ENCODE measurements at places on chromosomes 4 and X.

DNA sequence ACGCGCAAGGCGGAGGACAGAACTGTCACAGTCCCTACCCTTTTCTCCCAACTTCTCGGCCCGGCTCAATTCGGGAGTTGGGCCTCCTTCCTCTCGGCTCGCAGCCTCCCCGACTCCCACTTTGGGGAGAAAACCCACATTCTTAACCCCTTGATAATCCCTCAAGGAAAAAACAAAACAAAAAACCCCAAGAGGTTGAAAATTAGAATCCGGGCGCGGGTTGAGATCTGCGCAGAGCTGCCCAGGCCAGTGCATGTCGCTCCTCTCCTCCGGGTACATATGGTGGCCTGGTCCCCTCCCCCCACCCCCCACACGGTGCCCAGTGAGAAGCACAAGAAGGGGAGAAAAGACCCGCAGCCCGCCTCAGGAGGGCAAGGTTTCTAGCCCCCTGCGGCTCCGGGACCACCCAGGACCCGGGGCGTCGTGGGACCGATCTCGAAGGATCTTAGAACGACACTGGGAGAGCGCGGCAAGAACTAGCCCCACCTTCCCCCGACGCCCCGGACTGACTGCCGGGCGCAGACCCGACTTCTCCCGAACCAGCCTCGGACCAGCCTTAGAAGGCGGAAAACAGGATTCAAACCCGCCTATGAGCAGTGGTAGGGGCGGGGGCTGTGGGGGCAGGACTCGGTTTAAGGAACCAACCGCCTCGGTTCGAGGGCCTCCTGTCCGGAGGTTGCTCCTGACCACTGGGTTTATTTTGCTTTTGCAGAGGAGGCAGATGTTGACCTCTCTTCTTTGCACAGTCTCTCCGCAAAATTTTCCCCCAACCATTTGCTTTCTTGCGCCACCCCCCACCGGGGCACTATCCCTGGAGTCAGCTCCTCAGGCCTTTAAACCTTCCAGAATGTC, 2.5 kb upstream of the PDGFRA start:
- DNase-seq: no peak

- DNase-seq: no peak
Observed at GRCh38 chr4:107265859-107266258, 229.7 kb upstream of the DKK2 start.

DNA sequence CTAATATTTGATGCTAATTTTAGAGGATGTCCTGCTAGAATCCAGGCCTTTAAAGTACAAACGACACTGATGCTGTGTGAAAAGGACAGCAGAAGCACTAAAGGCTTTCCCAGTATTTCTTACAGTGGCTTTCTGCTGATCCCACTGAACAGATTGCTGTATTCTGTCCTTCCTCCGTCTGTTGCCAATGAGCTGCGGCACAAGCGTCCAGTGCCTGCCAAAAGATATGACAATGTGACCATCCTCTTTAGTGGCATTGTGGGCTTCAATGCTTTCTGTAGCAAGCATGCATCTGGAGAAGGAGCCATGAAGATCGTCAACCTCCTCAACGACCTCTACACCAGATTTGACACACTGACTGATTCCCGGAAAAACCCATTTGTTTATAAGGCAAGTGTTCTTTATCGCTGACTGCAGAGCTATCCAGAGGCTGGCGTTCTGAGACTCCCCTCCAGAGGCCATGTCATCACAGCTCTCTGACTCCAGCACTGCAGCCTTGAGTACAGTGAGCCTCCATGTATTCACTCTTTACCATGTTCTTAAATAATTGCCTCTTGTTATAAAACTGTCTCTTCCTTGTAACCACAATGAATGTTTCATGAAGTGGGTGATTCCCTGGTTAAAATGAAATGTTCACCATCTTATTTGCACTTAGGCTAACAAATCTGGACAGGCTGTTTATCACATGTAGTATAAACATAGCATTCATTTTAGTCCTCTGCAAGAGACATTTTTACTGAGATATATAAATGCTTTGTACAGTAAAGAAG, 43.6 kb downstream of the GUCY1B1 start:
- no peak for DNase-seq

GRCh38 chrX:71609095-71609750, 9.1 kb downstream of the CXCR3 start:
- DNase-seq: no peak

DNA sequence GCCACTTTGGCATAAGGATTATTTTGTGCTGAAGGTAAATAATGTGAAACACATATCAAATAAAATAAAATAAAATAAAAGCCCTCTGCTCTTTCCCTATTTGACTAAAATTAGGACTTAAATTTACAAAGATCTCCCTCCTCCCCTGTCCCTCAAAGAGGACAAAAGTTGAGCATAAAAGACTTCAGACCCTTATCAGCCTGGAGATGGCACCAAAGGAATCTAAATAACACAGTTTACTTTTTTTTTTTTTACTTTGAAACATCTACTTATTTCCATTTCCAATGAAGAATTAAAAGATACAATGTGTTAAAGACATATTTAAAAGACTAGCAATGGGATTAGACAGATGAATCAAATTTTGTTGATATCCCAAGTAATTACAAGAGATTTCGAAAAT, 89.7 kb downstream of the EPHA5 start:
- DNase-seq: no peak

GRCh38 chr4:108425988-108426387, 194.4 kb upstream of the RPL34 start:
- DNase-seq: no peak

DNA sequence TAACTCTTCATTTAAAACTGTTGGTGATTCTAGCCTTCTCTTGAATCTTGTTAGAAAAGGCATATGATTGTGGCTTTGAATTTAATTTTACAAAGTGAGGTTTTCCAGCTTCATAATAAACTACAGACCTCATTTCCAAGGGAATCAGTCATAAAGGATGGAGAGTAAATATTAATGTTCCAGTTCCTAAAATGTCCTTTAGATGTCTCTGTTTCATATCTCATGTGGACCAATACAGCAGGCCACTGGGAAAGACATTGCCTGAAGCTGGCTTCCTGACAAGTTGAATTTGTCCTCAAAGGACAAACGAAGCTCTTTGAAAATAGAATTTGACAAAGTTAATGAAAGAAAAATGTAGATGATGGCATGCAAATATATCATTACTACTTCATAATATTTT, 125.4 kb downstream of the ZNF330 start:
- no peak for DNase-seq

GRCh38 chr4:1195109-1195671, 22.8 kb upstream of the SPON2 start:
- no peak for DNase-seq

GRCh38 chr4:80419946-80420345, 84.4 kb downstream of the CFAP299 start:
- DNase-seq: no peak

DNA sequence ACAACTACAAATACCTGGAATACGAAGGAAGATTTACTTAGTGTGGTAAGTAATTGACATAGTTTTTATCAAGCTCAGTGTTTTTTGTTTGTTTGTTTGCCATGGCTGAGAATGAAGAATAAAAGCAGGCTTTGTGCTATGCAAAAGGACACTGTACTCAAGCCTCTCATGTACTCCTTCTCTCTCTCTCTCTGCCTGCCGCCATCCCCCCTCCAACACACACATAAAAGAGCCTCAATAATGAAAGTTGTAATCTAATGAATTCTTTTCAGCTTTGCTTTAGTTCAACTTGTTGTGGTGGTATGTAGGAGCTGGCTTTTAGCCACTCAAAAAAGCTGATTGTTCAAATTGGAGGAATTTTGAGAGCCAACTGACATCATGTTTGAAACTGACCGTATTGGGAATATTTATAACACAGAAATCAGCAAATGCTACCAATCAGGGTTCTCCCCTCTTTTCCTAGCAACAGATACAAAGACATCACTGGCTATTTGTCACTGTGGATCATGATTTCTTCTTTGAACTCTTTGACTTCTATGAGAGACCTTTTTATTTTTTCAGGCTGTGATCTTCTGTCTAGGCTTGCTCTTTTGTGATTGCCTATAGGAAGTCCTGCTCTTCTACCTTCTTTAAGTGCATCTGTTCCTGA, 1148.8 kb downstream of the RAPGEF2 start:
- DNase-seq: no peak

DNA sequence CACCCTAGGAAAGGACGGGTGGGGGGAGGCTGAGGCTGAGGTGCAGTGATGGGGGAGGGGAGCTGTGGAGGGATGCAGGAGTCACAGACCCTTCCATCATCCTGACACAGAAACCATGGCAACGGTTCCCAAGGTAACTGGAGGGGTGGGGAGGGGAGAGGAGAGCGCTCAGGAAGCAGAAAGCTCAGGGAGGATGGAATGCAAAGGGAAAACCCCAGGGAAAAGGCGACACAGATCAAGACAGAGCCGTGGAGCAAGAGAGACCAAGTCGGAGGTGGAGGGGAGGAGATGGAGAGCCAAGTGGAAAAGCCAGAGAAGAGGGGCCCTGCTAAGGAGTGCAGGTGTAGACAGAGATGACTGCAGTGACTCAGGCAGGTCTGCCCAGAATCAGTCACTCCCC, 14.5 kb downstream of the L1CAM start:
- DNase-seq: no peak

DNA sequence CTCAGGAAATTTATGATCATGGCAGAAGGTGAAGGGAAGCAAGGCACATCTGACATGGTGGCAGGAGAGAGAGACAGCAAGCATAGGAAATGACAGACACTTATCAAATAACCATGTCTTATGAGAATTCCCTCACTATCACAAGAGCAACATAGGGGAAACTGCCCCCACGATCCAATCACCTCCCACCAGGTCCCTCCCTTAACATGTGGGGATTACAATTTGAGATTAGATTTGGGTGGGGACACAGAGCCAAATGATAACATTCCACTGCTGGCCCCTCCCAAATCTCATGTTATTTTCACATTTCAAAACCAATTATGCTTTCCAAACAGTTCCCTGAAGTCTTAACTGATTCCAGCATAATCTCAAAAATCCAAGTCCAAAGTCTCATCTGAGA, 8.2 kb upstream of the TMA16 start:
- no peak for DNase-seq

GRCh38 chr4:83197555-83198235, 83.2 kb upstream of the PLAC8 start:
- no peak for DNase-seq

- no peak for DNase-seq
Observed at GRCh38 chrX:120335289-120335688, 24.0 kb upstream of the TMEM255A start.

DNA sequence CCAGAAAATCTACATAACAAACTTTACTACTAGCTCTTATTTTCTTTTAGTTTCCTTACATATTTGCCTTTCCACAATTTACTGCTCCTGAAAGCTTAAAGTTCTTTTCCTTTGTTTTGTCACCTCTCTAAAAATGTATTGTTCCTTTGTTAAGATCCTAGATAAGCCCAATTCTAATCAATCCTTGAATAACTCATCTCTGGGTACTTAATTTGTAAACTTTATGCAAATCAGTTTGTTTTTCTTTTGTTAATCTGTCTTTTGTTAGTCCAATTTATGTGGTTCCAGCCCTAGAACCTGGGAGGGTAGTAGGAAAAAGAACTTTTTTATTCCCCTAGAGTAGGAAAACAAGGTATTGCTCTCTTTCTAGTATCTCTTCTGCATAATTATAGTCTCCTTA, 444.7 kb downstream of the PCDH10 start:
- no peak for DNase-seq

DNA sequence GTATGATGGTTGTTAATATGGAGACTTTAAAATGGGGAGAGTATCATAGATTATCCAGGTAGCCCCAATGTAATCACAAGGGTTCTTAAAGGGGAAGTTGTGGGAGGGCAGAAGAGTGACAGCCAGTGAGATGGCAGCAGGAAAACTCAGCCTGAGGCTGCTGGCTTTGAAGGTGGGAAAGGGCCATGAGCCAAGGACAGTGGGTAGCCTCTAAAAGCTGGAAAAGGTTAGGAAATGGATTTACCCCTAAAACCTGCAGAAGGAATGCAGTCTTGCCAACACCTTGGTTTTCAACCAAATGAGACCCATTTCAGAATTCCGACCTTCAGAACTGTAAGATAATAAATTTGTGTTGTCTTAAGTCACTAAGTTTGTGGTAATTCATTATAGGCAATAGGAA, 68.8 kb upstream of the BLTP1 start:
- DNase-seq: no peak

GRCh38 chrX:112704187-112704586, 24.4 kb upstream of the LHFPL1 start:
- no peak for DNase-seq

GRCh38 chr4:120837656-120838055, 84.9 kb downstream of the PRDM5 start:
- DNase-seq: no peak

GRCh38 chr4:172758586-172759340, 409.8 kb upstream of the GALNT7 start:
- no peak for DNase-seq

DNA sequence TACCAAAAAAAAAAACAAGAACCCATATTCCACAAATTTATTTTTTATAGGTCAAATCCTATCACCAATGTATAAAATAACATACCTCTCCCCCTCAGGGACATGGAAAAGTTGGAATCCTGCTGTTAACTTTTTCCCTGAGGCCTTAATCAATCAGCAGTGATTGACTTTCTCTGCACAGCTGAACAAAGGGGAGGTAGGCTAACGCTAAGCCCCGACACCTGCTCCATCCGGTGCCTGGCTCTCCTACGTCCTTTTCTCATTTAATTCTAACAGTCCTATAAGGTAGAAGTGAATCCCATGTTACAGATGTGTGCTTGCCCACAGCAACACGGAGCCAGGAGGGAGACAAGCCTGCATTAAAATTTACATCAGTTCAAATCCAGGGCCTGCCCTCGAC, 2.8 kb downstream of the CENPU start:
- DNase-seq: no peak

- no peak for DNase-seq
Observed at GRCh38 chr4:20624793-20625374, 75.4 kb upstream of the PACRGL start.

DNA sequence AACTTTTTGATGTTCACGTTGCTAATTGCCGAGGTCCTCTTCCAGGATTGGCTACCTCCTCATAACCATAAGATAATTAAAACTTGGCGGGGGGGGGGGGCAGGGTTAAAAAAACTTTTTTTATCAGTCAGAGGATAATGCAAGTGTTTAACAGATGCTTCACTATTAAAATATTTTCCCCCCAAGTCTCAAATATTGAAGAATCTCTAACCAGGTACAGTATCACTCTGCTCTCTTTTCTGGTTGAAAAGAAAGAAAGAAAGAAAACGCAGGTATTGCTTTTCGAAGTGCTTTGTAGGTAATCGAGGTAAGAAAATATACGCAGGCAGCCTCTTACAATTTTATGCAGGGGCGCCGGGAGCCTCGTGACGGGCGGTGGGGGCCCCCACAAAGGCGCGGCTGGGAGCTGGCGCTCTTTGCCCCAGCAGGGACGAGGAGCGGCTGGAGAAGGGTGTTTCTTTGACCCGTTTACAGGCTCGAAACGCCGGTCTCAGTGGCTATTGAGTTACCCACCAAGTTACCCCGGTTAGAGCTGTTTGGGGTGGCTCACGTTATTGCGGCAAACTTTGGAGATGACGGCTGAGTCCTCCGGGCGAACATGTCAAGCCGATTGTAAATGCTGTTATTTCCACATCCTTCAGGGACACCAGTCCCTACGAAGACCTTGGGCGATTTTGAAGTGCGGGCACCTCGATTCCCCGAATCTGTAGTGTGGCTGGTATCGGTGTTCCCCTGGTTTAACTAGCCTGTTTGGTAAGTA, 477 bp upstream of the HAND2 start:
- DNase-seq: no peak
